ENCODE measurements at places on chromosomes 6 and 20. TPM values are rescaled to one million over a fixed set of nuclear protein-coding genes. Genes with fewer than 3 reads are reported as not detected.

DNA sequence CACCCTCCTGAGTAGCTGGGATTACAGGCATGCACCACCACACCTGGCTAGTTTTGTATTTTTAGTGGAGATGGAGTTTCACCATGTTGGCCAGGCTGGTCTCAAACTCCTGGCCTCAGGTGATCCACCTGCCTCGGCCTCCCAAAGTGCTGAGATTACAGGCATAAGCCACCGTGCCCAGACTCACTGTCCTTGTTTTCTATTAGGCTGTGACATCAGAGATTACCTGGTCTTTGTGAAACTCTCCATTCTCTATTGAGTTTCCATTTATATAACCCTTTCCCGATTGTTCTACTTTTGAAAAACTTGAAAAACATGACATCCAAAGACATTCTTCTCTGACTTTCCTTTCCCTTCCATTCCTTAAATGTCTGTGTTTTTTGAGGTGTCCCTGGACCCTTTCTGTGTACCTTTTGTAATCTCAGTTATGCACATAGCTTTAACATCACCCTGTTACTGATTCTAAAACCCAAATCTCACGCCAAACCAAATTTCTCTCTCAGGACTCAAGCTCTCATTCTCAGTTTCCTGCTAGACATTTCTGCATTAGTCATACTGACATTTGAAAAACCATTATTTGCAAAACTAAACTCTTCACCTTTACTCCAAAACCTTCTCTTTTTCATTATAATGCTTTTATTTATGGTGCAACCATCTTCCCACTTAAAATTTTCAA, 137.0 kb downstream of the KHDC1L start:
- DNase-seq: no peak

- DNase-seq: no peak
These were observed 105.8 kb downstream of the SLX4IP start for GRCh38 chr20:10540636-10541493.

GRCh38 chr6:23446469-23446967, 679.5 kb upstream of the NRSN1 start:
- DNase-seq: no peak

DNA sequence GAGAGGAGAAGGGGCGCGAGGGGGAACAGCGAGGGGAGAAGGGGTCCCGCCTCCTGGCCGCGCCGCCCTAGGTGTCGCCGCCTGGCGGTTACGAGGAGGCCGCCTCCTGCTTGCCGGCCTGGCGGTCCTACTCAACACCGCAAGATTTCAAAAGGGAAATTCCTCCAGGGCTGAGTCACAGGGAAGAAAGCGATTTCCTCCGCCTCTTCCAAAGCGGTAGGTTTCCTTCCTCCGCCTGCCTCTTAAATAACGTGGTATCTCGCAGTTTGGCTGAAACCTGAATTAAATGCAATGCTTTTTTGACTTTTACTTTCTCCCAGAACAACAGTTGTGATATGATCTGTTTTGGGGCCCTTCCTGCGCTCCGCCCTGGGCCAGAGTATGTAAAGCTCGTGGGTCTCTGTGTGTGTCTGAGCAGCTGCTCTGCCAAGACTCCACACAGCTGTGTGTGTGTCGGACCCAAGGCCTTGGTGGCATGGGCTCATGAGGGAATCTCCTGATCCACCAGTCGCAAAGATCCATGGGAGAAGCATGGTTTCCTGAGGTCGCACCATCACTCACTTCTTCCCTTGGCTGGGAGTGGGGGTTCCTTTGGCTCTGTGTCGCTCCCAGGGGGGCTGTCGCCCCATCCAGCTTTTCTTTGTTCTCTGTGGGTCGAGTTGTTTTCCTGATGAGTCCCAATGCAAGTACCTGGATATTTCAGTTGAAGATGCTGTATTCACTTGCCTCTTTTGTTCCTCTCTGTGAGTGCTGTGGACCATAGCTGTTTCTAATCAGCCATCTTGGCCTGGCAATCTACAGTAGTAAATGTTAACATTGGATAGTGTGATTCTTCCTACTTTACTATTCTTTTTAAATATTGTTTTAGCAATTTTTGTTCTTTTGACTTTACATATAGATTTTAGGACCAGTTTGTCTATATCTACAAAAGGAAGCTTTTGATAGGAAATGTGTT, 31.6 kb upstream of the NOTCH4 start:
- peak; percentile 85 for DNase-seq

Gene TPMT
- total RNA-seq: 12.0 TPM

GRCh38 chr6:132812756-132813172, 1.6 kb upstream of the RPS12 start:
- DNase-seq: no peak

GRCh38 chr6:29201966-29202365, 31.3 kb downstream of the OR2J2 start:
- DNase-seq: no peak

- DNase-seq: no peak
These were observed 142.4 kb downstream of the ZFP64 start for GRCh38 chr20:52049001-52049731.

GRCh38 chr20:63318391-63319163, 25.6 kb downstream of the COL20A1 start:
- no peak for DNase-seq

GRCh38 chr20:44961870-44962267, 1.7 kb upstream of the TOMM34 start:
- DNase-seq: no peak

Gene NNAT
- total RNA-seq: not detected
